ENCODE measurements at places on chromosomes 1 and 21.

GRCh38 chr1:182601416-182601786 is 2.8 kb downstream of the RGS16 start:
- peak; percentile 31 for DNase-seq
- no peaks in the 10 kb centered on the region for H3K27me3 ChIP-seq
- H3K36me3 ChIP-seq, result peaks cover 20% of the 10 kb centered on the region
- peaks cover 23% of the 10 kb centered on the region for H3K4me1 ChIP-seq
- H3K27ac ChIP-seq, result peak overlapping the region; percentile 6
- no peak overlapping the region for H3K4me3 ChIP-seq

GRCh38 chr1:77732090-77732489 is 27.6 kb downstream of the USP33 start:
- no peaks in the 10 kb centered on the region for H3K27me3 ChIP-seq
- peaks cover 33% of the 10 kb centered on the region for H3K36me3 ChIP-seq
- no peaks in the 10 kb centered on the region for H3K4me1 ChIP-seq
- no peak overlapping the region for H3K27ac ChIP-seq

DNA sequence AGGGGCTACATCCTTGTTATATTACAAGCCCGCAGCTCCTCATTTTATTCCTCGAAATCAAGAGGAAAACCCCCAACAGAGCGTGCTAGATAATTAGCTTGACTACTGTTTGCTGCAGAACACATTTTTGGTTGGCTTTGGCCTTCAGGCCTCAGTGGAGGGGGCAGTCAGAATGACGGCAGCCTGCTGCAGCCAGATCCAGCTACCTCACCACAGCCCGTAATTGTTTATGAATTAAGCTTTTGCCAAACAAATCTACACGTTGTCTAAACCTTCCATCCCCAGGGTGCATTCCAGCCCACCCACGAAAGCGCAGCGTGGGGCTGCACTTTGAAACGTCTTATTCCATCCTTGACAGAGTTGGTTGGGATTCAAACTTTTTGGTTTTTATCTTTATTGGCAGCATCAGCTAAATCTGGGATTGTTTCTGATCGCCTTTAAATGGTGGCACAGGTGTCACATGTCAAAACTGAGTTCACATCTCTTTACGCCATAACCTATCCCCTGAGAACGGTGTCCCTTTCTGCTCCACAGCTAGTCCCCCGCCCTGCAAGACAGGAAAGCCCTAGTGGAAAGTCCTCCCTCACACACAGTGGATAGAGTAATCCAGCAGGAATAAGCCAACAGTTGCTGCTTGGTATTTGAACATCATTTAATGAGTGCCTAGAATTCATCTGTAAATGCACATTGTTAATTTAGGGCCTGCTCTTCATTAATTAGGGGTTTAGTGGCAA is 195.5 kb downstream of the LMO4 start:
- no peaks in the 10 kb centered on the region for H3K4me1 ChIP-seq
- no peak for DNase-seq
- H3K4me3 ChIP-seq, result no peak overlapping the region
- H3K36me3 ChIP-seq, result no peaks in the 10 kb centered on the region
- no peak overlapping the region for H3K27ac ChIP-seq

GRCh38 chr21:46459356-46460112 is 843 bp downstream of the DIP2A start:
- peaks cover 4% of the 10 kb centered on the region for H3K36me3 ChIP-seq
- H3K4me1 ChIP-seq, result peaks cover 17% of the 10 kb centered on the region
- no peak for DNase-seq

- H3K27ac ChIP-seq, result no peak overlapping the region
- no peaks in the 10 kb centered on the region for H3K36me3 ChIP-seq
- DNase-seq, result no peak
- H3K4me3 ChIP-seq, result no peak overlapping the region
Measured at GRCh38 chr1:210677533-210677932, 348.8 kb downstream of the HHAT start.

DNA sequence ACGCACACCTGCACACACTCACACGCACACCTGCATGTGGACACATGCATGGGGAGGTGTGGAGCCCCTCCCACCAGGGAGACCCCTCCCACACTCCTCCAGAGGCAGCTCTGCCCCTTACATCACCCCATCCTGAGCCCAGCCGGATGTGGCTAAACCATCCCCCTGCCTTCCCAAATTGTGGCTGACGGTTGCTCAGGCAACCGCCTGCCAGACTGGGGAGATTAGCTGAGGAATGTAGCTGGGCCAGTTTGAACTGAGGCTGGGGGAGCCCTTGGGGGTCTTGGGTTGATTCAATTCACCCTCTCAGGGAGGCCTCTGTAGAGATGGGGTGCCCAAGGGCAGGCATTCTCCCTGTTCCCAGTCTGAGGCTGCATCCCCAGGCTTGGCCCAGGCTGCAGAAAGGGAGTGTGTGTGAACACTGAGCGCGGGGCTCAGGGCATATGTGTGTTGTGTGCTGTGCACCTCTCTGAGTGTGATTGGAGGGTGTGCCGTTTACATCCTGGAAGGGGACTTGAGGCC is 12.9 kb downstream of the PTPRU start:
- H3K4me1 ChIP-seq, result no peaks in the 10 kb centered on the region
- H3K27ac ChIP-seq, result no peak overlapping the region
- no peak overlapping the region for H3K4me3 ChIP-seq
- H3K27me3 ChIP-seq, result no peaks in the 10 kb centered on the region
- no peak for DNase-seq

GRCh38 chr1:6205849-6206519 is at the start of gene RNF207:
Gene RNF207 (plus strand): TSS chr1:6206119. CDS start chr1:6206536, 417 bp downstream.
- peak within 1 kb of the TSS; percentile 37 for H3K27ac ChIP-seq
- peaks cover 4% of the 10 kb centered on the region for H3K27me3 ChIP-seq
- no peaks in the 10 kb centered on the region for H3K36me3 ChIP-seq

- no peaks in the 10 kb centered on the region for H3K4me1 ChIP-seq
- DNase-seq, result no peak
- no peaks in the 10 kb centered on the region for H3K27me3 ChIP-seq
- no peaks in the 10 kb centered on the region for H3K36me3 ChIP-seq
Measured at GRCh38 chr21:42154237-42155044, 64.5 kb upstream of the ABCG1 start.

DNA sequence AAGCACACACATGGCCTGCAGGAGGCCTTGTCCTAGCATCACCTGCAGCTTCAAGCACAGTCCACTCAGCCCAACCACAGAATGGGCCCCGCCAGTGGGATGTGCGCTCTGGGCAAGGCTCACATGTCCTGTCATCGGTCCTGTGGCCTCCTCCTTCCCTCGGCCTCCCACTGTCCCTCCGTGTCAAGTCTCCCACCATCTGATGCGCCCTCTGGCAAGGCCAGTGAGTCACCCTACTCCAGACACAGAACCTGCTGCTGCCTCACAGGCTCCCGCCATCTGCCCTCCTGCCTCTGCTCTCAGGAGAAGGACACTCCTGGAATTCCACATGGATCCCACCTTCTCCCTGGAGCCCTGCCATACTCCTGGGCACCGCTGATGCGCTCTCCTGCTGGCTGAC is 14.2 kb downstream of the KCNAB2 start:
- no peak for DNase-seq
- H3K4me1 ChIP-seq, result no peaks in the 10 kb centered on the region
- no peak overlapping the region for H3K27ac ChIP-seq
- H3K36me3 ChIP-seq, result peaks cover 23% of the 10 kb centered on the region
- no peak overlapping the region for H3K4me3 ChIP-seq
- H3K27me3 ChIP-seq, result no peaks in the 10 kb centered on the region

DNA sequence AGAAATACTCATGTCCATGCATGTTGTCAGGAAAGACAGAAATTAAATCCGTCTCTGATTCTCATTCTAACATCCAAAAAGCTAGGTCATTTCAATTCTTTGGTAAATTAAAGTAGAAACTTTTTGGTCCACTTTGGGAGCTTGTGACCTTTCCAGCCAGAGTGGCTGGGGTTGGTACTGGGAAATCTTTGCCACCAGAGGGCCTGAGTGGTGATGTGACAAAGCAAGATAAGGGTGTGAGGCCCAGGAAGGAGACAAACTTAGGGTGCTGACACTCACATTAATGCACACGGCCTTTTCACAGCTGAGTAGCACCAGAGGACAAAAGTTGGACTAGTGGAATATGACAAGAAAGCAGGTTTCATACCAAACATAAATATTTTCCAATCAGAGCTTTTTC is 144.3 kb downstream of the DNM3 start:
- no peak overlapping the region for H3K4me3 ChIP-seq
- DNase-seq, result no peak
- no peaks in the 10 kb centered on the region for H3K27me3 ChIP-seq
- no peaks in the 10 kb centered on the region for H3K4me1 ChIP-seq
- no peaks in the 10 kb centered on the region for H3K36me3 ChIP-seq

GRCh38 chr1:113579256-113580018 is 179.8 kb downstream of the PHTF1 start:
- no peaks in the 10 kb centered on the region for H3K4me1 ChIP-seq
- H3K36me3 ChIP-seq, result no peaks in the 10 kb centered on the region
- no peaks in the 10 kb centered on the region for H3K27me3 ChIP-seq
- no peak overlapping the region for H3K4me3 ChIP-seq

GRCh38 chr1:212621949-212622305 is 13.4 kb downstream of the ATF3 start:
- no peak overlapping the region for H3K27ac ChIP-seq
- DNase-seq, result no peak
- H3K4me3 ChIP-seq, result no peak overlapping the region
- H3K36me3 ChIP-seq, result no peaks in the 10 kb centered on the region
- peaks cover 2% of the 10 kb centered on the region for H3K27me3 ChIP-seq

DNA sequence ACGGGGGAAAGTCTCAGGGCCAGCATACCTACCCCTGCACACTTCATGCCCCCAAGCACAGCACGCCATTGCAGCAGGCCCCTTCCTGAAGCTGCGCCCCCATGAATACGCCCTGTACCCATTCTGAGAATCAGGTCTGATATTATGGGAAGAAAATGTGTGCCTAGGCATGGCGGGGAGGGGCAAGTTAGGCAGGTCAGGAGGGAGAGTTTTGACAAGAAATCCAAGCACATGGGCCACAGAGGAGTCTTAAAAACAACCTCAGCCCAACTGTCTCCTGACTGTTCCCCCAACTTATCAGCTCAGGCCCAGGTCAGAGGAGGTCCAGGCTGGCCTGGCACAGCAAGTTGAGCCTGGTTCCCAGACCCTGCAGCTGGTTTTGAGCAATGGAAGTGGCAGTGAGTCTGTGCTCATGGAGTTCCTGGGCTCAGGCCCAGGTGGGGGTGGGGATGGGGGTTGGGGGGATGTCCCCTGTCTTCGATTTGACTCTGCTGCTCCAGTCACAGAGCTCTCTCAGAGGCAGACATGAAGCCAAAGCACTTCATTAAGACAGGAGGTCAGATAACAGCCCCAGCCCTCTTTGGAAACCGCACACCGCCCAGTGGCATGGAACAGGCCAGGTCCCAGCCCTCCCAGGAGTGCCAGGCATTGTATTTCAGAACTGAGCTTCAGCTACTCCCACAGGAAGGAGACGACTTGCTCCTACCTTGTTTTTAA is 20.6 kb upstream of the BCAR3 start:
- no peak overlapping the region for H3K4me3 ChIP-seq
- H3K36me3 ChIP-seq, result no peaks in the 10 kb centered on the region
- no peaks in the 10 kb centered on the region for H3K4me1 ChIP-seq
- DNase-seq, result no peak
- H3K27me3 ChIP-seq, result no peaks in the 10 kb centered on the region

DNA sequence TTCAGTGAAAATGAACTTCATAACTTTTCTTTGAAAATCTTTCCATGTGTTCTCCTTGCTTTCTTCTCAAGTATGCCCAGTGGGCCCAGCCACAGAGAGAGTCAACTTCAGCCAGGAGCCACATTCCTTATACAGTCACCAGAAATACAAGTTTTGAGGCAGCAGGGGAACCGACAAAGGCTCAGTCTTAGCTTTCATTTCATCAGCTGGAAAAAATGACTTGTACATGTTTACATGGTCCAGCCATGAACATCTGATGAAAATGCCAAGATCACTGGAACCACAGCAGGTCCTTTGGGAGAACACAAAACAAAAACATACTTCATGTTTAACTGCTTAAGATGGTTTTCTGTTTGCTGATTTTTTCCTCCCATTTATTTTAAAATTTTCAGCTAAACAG is 72.5 kb downstream of the SYDE2 start:
- no peak for DNase-seq
- no peaks in the 10 kb centered on the region for H3K27me3 ChIP-seq
- H3K4me3 ChIP-seq, result no peak overlapping the region
- H3K36me3 ChIP-seq, result no peaks in the 10 kb centered on the region
- no peak overlapping the region for H3K27ac ChIP-seq
- no peaks in the 10 kb centered on the region for H3K4me1 ChIP-seq

DNA sequence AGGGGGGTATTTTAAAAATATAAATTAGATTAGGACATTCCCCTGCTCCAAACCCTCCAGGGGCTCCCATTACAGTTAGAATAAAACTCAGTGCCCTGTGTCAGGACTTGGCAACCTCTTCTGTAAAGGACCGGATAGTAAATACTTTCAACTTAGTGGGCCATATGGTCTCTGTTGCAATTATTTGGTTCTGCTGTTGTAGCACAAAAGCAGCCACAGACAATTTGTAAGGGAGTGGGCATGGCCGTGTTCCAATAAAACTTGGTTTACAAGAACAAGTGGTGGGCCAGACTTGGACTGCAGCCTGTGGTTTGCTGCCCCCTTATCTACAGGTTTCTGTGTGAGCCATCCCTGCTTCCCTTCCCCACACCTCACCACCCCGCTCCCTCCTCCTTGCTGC is 92.0 kb downstream of the ACTL8 start:
- H3K27me3 ChIP-seq, result no peaks in the 10 kb centered on the region
- no peaks in the 10 kb centered on the region for H3K4me1 ChIP-seq
- H3K4me3 ChIP-seq, result no peak overlapping the region

DNA sequence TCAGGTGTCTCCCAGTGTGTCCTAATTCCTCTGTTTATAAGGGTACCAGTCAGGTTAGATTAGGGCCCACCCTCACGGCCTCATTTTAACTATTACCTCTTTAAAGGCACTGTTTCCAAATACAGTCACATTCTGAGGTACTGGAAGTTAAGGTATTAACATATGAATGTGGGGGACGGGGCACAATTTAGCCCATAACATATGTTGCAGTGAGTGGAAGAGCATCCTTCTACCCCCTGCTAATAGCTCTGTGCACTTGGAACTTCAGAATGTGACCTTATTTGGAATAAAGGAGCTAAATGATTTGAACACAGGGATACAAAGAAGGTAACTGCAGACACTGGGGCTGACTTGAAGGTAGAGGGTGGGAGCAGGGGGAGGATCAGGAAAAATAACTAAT is 67.3 kb upstream of the ADGRL2 start:
- H3K36me3 ChIP-seq, result no peaks in the 10 kb centered on the region
- H3K4me3 ChIP-seq, result no peak overlapping the region
- DNase-seq, result no peak
- H3K4me1 ChIP-seq, result no peaks in the 10 kb centered on the region
- no peak overlapping the region for H3K27ac ChIP-seq
- H3K27me3 ChIP-seq, result no peaks in the 10 kb centered on the region

GRCh38 chr1:52127181-52128180 is 14.4 kb upstream of the ZFYVE9 start:
- H3K36me3 ChIP-seq, result no peaks in the 10 kb centered on the region
- H3K4me3 ChIP-seq, result no peak overlapping the region
- H3K27ac ChIP-seq, result no peak overlapping the region
- H3K4me1 ChIP-seq, result no peaks in the 10 kb centered on the region

All from effector memory CD4-positive, alpha-beta T cell (primary cell).